Sciatic nerve (tissue), 2 donors: ENCODE measurements at places on chromosomes 4 and X. TPM values are rescaled to one million over a fixed set of nuclear protein-coding genes. Genes with fewer than 3 reads are reported as not detected.

The HSFX4 gene
- total RNA-seq: not detected

The FHIP1A gene
- total RNA-seq: 15.3 TPM

The SAGE1 gene
- not detected for total RNA-seq

The SLITRK4 gene
- total RNA-seq: 1.5 TPM

The TMEM165 gene
- 131 TPM for total RNA-seq

The MXRA5 gene
- 2.5 TPM for total RNA-seq
